Mesothelial cell of epicardium (in vitro differentiated cells): ENCODE measurements at places on chromosomes 1 and 21. TPM values are rescaled to one million over a fixed set of nuclear protein-coding genes. Genes with fewer than 3 reads are reported as not detected.

The GCSAML gene
- not detected in 3 replicates for total RNA-seq

DNA sequence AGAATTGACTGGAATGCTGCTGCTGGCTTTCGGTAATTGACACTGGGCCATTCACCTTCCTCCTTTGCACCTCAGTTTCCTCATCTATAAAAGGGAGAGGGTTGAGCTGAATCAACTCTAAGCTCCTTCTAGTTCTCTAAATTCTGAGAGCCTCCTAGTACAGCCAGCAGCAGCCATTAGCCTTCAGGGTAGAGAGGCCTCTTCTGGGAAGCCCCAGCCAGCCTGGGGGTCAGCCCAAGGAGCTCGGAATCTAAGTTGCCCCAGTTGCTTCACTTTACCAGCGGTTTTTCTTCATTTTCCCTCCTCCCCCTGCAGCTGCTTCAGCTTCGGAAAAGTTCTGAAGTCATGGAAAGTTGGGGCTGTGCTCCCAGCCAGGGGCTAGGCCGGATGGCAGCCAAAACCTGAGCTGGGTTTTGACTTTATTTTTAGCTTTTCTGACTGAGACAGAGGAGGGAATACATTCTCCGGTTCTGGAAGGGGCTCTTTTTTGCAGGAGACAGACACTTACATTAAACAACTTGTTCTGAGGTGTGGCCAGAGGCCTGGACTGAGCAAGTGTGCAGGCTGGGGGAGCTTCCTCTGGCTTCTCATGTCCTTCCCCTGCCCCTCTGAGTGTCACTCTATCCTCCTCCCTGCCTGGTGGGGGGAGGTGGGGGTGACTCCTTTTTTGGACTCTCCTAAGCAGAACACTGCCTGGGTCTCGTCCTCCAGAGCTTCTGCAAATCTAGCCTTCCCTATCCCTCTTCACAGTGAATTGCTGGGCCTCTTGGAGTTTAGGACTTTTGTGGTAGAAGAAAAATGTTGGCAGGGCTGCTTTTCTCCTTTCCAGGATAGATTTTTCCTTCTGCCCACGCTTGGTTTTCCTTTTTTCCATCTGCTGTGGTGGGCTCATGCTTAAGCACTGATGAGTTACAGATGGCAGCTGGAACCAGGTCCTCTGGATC is 14.4 kb downstream of the LMNA start:
- DNase-seq: no peak

GRCh38 chr21:45135122-45135521 is 60.7 kb downstream of the ADARB1 start:
- DNase-seq: no peak

The LAMB3 gene
- total RNA-seq: 34.7 to 37.0 TPM (median 37.0 TPM) in 3 replicates

The NBPF15 gene
- total RNA-seq: 79.9 to 89.4 TPM (median 87.7 TPM) in 3 replicates

The PI4KB gene
- total RNA-seq: 67.2 to 77.6 TPM (median 73.7 TPM) in 3 replicates

DNA sequence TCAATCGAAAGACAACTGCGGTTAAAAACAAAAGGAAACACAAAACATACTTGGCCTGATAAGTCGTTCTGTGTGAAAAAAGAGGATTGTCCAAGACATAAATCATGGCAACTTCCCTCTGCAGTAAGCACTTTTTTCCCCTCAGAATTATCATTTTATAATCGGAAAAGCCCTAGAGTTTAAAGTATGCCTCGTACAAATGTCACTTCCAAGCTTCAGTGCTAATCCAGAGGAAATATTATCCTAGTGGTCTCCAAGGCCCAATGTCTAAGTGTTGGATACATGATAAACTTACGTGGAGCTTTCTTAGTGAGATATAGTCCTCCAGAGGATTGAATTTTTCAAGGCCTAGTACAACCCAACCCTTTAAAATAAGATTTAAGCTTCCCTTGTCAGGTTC is 11.2 kb upstream of the NTMT2 start:
- no peak for DNase-seq

GRCh38 chr1:178928041-178928440 is 57.2 kb upstream of the ANGPTL1 start:
- no peak for DNase-seq

DNA sequence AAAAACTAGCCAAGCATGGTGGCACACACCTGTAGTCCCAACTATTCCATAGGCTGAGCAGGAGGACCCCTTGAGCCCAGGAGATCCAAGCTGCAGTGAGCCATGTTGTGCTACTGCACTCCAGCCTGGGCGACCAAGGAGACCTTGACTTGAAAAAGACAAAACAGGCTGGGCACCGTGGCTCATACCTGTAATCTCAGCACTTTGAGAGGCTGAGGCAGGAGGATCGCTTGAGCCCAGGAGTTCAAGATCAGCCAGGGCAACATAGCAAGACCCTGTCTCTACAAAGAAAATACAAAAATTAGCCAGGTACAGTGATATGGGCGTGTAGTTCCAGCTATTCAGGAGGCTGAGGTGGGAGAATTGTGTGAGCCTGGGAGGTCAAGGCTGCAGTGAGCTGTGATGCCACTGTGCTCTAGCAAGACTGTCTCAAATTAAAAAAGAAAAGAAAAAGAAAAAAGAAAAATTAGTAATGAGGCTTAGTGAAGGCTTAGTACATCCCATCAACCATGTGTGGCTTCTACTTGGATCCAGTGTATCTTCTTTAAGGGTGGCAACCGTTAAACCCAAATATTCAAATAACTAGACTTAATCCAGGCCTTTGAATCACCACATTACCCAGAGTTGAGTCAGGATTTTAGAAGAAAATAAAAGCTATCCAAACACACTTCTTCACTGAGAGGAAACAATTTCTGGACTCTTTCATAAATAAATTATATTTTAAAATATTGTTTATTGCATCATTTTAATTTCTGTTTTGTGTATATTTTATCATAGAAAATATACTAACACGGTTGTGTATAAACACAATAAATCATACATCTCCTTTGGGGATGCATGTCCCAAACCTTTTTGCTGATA is 74.3 kb upstream of the RAB4A start:
- no peak for DNase-seq

DNA sequence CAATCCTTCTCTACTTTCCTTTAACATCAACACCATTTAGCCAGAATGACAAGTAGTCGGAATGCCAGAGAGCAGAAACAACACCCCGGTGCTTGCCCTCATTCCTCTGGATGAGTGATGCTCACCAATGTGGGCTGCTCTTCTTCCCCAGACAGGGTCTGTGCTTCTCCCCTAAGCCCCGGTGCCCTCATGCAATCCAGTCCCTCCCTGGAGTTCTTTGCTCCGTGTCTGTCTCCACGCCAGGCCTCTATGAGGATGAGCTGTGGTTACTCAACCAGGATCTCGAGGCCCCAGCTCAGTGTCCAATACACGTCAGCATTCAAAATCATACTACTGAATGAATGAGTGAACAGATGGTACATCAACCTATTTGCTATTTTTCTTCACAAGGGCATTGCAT is 29.7 kb upstream of the PDE9A start:
- DNase-seq: no peak

GRCh38 chr1:223843934-223844786 is 1.6 kb downstream of the TP53BP2 start:
- DNase-seq: no peak

The AIM2 gene
- total RNA-seq: 0.27 to 0.96 TPM (median 0.61 TPM) in 3 replicates

GRCh38 chr1:7228252-7228961 is 443.2 kb downstream of the CAMTA1 start:
- DNase-seq: no peak

GRCh38 chr1:98422816-98423215 is 238.7 kb upstream of the SNX7 start:
- DNase-seq: no peak

The S100A16 gene
- 22.1 to 24.8 TPM (median 22.4 TPM) in 3 replicates for total RNA-seq

The MXRA8 gene
- 157 to 163 TPM (median 161 TPM) in 3 replicates for total RNA-seq

The FAM167B gene
- total RNA-seq: 1.8 to 2.9 TPM (median 2.3 TPM) in 3 replicates

DNA sequence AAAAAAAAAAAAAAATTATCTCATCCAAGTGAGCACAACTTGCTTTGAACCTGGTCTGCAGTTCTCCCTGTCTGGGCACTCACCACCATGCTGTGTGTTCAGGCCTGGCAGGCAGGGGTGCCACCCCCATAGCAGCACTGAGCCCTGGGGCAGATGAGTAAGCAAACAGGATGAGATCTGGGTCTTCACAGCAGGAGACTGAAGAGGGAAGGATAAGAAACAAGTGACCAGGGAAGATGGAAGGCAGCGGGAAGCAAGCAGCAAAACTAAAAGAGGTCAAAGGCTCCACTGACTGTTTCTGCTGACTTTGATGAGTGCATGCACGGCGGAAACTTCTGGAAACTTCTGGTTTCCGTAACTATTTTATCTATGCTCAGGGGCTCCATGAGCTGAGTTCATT is 133.5 kb upstream of the SOD1 start:
- no peak for DNase-seq

DNA sequence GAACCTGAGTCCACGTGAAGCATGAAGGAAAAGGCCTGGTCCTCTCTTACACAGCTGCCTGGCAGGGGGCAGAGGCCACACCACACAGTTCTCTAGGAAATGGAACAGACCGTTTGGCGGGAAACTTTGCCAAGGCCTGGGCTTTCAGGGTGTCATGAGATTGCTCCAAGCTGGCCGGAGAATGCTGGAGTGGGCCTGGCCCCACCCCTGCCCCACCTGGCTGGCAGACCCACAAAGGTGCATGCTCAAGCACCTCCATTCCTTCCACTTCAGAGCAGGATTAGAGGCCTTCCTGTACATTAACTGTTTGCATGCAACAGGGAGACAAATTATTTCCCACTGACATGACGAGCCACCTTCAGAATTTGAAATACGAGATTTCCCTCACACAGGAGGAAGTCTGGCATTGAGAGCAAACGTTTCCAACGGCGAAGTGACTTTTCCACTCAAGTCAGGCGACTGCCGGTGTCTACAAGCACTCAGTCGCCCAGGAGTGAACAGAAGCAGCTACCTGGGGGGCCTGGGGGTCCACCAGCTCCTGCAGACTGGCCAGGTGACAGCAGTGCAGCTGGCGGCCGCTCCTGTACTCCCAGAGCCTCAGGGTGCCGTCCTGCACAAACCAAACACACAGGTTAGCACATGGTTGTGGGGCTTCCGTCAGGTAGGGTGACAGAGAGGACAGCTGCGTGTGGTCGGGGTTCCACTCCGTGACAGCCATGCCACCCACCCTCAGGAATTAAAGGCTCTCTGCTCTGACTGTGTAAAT is 24.0 kb downstream of the WDR4 start:
- no peak for DNase-seq

DNA sequence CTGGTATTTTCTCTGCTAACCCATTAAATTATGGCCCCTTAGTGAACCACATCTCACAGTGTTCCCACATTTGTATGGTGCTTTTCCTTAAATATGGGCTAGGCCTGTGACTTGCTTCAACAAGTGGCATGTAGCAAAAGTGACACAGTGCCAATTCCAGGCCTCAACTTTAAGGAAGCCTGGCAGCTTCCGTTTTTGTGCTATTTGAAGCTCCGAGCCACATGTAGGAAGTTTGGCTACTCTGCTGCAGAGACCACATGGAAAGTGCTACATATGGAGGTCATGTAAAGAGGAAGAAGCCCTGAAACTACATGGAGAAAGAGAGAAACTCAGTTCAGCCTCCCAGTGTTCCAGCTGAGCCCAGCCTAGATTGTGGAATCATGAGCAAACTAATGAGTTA is 28.5 kb upstream of the DR1 start:
- DNase-seq: no peak
